ENCODE measurements at places on chromosomes 16 and 17.

GRCh38 chr16:66127459-66128370, 238.8 kb upstream of the CDH5 start:
- DNase-seq: no peak
- H3K27me3 ChIP-seq: peaks cover 34% of the 10 kb centered on the region
- H3K4me3 ChIP-seq: no peak overlapping the region
- H3K4me1 ChIP-seq: no peaks in the 10 kb centered on the region
- no peaks in the 10 kb centered on the region for H3K36me3 ChIP-seq

- no peaks in the 10 kb centered on the region for H3K36me3 ChIP-seq
- no peak overlapping the region for H3K27ac ChIP-seq
- no peak for DNase-seq
- no peaks in the 10 kb centered on the region for H3K4me1 ChIP-seq
- H3K27me3 ChIP-seq: no peaks in the 10 kb centered on the region
These were observed 79.5 kb upstream of the FOXF1 start for GRCh38 chr16:86430814-86431213.

DNA sequence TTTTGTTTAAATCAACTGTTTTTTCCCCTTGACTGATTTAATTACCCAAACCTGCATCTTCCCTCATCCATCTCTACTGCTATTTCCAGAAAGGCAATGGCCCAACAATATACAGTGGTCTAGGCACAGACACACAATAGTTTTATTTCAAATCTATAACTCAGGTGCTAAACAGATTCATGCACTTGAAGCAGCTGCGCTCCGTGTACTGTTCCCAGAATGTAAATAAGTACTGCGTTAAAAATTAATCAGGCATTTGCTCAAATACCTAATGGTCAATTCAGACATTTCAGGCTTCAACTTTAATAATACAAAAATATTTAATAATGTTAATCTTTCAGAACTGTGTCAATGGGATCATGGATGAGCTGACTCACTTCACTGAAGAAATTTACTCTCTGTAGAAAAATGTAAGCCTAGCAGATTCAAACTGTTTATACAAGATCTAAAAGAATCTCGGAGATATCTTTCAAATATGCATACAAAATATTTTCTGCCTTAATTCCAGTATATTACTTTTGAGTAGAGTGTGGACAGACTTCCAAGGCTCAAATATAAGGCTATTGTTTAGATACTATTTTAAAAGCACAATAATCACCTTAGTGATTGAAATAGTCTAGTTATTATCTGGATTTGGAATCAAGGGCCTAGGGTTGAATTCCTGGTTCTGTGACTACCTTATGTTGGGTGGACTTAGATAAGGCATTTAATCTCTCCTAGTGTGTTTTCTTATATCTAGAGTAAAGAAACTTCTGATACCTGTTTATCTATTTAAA, 97.4 kb upstream of the PSMD7 start:
- H3K4me3 ChIP-seq: no peak overlapping the region
- H3K36me3 ChIP-seq: no peaks in the 10 kb centered on the region
- no peak for DNase-seq
- H3K4me1 ChIP-seq: no peaks in the 10 kb centered on the region
- no peak overlapping the region for H3K27ac ChIP-seq

DNA sequence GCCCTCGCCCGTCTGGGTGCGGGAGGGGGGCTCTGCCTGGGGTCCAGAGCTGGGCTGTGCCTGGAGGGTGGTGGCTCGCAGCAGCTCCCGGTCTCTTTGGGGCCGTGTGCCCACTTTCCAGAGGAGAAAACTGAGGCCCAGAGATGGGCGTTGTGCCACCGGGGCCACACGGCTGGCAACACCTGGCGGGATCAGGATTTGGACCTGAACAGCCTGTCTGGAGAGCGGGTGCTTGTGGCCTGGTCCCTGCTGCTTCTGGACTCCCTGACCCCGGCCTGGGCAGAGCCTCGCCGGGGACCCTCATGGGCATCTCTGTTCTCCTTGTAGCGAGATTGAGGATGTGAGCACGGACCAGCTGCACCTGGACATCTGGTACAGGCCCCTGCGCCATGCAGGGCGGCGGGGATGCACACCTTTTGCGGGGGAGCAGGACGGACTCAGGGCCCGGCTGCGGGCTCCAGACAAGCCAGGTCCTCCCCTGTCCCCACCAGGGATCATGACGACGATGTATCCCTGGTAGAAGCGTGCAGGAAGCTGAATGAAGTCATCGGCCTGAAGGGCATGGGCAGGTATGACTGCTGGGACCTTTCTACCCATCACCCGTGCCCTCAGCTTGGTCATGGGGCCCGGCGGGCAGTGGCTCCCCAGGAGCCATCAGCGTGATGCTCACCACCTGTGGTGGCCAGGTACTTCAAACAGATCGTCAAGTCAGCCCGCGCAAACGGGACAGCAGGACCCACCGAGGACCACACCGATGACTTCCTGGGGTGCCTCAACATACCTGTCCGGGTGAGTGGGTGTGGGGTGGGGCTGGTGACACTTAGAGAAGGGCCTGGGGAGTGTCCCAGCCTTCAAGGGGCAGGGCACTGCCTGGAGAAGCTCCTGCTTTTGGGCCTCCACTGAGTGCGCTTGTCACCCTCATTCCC, 8.3 kb downstream of the BAIAP3 start:
- DNase-seq: no peak
- H3K27ac ChIP-seq: no peak overlapping the region
- no peaks in the 10 kb centered on the region for H3K27me3 ChIP-seq
- peak overlapping the region; percentile 76 for H3K4me3 ChIP-seq
- H3K36me3 ChIP-seq: no peaks in the 10 kb centered on the region

GRCh38 chr16:28155293-28155692, 56.5 kb downstream of the XPO6 start:
- H3K27ac ChIP-seq: no peak overlapping the region
- H3K4me1 ChIP-seq: peaks cover 35% of the 10 kb centered on the region
- peaks cover 55% of the 10 kb centered on the region for H3K36me3 ChIP-seq

- peak overlapping the region; percentile 0 for H3K27ac ChIP-seq
- H3K27me3 ChIP-seq: no peaks in the 10 kb centered on the region
- no peaks in the 10 kb centered on the region for H3K4me1 ChIP-seq
These were observed 17.8 kb downstream of the CLUH start for GRCh38 chr17:2693561-2694380.

GRCh38 chr16:84689111-84689510, 10.7 kb upstream of the USP10 start:
- H3K4me1 ChIP-seq: peaks cover 16% of the 10 kb centered on the region
- H3K4me3 ChIP-seq: no peak overlapping the region
- H3K27me3 ChIP-seq: peaks cover 19% of the 10 kb centered on the region
- no peak for DNase-seq

DNA sequence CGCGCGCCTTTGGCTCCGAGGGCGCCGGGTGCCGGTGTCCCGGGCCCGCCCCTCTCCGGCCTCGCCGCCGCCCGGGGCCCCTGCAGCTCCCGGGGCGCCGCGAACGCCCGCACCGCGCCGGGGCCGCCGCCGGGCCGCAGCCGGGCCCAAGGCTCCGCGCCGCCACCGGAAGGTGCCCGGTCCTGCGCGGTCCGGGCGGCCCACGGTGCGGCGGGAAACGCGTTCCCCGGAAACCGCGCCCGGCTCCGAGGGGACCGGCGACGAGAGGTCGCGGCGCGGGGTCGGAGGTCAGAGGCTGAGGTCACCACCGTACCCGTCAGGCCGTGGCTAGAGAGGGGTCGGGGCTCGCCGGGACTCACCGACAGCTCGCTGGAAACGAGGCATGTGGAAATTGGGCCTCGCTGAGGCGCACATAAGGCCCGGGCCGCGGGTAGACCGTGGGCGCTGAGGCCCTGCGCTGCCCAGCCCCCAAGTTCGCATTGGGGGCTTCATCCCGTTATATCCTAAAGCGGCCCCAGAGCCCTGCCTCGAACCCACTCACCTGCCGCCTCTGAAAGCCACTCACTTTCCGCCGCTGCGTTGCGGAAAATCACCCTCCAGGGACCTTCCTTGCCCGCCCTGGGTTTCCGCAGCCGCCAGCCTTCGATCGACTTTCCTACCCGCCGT, at the start of gene DUS1L:
TSS of gene DUS1L (minus strand) at position 167 of the 666 bp plus-strand sequence. CDS start 745 bp downstream, outside the sequence.
- peak; percentile 74 for DNase-seq
- H3K4me1 ChIP-seq: peaks cover 1% of the 10 kb centered on the region
- peaks cover 3% of the 10 kb centered on the region for H3K27me3 ChIP-seq
- H3K27ac ChIP-seq: peak within 1 kb of the TSS; percentile 90

GRCh38 chr17:30599428-30600059, 122.3 kb downstream of the GOSR1 start:
- H3K4me3 ChIP-seq: peak overlapping the region; percentile 75
- peaks cover 20% of the 10 kb centered on the region for H3K4me1 ChIP-seq
- H3K27me3 ChIP-seq: peaks cover 7% of the 10 kb centered on the region
- H3K27ac ChIP-seq: no peak overlapping the region
- no peak for DNase-seq
- H3K36me3 ChIP-seq: peaks cover 2% of the 10 kb centered on the region

DNA sequence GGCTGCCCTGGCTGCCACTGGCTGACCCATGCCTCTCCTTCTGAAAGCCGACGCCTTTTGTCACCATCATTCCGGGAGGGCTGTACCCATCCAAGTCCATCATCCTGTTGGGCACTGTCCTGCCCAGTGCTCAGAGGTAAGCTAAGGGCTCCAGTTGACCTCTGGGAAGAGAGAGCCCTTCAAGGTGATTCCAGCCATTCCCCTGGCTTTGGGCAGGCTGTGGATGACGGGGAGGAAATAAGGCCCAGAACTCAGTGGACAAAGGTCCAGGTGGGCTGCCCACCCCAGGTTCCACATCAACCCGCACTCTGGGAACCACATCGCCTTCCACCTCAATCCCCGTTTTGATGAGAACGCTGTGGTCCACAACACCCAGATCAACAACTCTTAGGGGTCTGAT, 45.8 kb downstream of the NOS2 start:
- no peak overlapping the region for H3K27ac ChIP-seq
- H3K4me1 ChIP-seq: no peaks in the 10 kb centered on the region
- no peak for DNase-seq
- H3K36me3 ChIP-seq: no peaks in the 10 kb centered on the region

DNA sequence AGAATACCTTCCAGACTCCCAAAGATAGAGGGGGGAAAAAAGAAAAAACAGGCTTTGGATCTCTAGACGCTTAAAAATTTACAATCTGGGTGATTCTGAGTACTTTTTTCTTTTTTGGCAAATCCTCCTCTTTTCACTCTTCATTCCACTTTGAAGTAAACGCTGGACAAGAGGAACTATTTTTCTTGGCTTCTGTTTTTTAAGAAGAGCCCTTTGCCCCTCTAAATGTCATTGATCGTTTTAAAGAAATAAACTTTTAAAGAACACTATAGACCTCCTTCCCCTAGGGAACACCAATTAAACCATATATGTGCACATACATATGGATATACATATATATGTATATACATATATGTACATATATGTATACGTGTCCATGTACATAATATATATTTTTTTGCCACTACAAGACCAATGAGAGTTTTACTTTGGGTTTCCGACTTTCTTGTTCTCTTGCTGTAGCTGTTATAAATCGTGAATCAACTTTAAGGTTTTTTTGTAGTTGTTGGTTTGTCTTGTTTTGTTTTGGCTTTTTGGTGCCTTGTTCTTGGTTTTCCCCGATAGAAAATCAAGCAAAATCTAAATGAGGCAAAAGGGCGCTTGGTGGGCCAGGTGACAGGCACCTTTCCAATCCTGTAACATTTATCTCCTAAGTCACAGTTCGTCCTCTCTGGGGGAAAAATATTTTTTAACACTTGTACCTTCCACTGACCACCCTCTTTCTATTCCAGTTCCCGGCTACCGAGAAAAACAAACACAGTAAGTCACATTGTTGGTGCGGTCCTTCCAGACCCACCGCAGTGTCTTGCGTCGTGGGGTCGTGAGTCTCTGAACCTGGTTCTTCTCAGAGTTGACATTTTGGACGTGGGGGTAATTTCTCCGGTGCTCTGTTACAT, 4.4 kb downstream of the FOXF1 start:
- H3K4me3 ChIP-seq: no peak overlapping the region
- no peaks in the 10 kb centered on the region for H3K36me3 ChIP-seq
- peaks cover 10% of the 10 kb centered on the region for H3K4me1 ChIP-seq
- peaks cover 75% of the 10 kb centered on the region for H3K27me3 ChIP-seq
- no peak overlapping the region for H3K27ac ChIP-seq
